ENCODE measurements at places on chromosomes 6 and 20.

GRCh38 chr6:41167173-41167963 lies 4.5 kb upstream of the TREM2 start:
- no peak for DNase-seq

- DNase-seq = peak; percentile 44
Measured at GRCh38 chr6:75204217-75204958, 1.5 kb downstream of the COL12A1 start.

GRCh38 chr20:52340036-52340634 lies 148.6 kb upstream of the ZFP64 start:
- DNase-seq = no peak

GRCh38 chr6:106872049-106872448 lies 102.5 kb downstream of the CD24 start:
- no peak for DNase-seq

GRCh38 chr6:149169761-149170511 lies 147.6 kb upstream of the TAB2 start:
- DNase-seq = no peak

DNA sequence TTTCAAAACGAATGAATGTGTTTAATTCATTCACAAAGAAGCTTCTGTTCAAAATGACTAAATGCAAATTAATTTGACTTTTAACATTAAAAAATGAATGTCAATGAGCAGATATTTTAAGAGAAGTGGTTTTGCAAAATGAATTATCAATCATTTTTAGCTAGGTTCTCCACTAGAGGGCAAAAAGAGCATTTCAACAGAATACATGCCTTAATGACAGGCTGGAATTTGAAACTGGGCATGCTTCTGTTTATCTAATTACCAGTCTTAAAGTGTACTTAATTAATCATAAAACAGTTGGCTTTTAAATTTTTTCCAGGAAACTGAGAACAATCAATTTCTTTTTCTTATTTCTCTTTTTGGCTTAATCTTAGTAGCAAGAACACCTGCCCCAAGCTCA lies 63.8 kb upstream of the TINAG start:
- no peak for DNase-seq

DNA sequence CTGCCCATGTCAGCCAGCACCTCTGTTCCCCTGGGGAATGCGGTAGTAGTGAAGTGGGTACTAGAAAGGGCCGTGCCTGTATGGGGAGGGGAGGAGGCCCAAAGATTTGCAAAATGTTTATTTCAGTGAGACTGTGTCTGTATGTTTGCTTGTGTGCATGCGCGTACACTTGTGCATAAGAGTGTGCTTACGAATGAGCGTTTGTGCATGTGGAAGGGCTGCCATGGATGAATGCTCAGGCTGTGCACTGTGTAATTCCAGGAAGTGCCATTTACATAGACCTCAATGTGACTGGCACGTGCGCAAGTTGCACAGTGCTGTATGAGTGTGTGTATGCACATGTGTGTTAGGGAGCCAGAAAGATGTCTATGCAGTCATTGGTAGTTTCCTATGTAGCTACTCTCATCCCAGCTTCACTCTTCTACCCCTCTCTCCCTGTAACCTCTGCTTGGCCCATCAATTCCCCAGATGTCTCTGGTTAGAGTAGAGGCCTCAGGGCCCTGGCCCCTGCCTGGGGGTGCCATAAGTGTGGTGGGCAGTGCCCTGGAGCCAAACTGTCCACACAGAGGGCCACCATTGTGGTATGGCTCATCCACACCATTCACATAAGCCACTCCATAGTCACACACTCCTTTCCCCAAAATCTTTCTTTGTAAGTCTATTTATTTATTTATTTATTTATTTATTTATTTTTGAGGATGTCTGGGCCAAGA lies 26.8 kb upstream of the SLC22A7 start:
- DNase-seq = no peak

DNA sequence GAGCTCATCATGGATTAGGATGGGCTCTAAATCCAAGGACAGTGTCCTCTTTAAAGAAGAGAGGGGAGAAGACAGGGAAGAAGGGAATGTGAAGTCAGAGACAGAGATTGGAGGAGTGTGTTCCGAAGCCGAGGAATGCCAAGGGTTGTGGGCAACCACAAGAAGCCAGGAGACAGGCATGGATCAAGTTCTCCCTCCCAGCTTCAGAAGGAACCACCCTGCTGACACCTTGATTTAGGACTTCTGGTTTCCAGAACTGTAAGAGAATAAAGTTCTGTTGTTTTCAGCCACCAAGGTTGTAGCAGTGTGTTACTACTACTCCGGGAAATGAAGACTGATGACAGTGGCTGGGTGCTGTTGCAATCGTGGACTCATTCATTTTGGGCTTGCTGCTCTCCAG lies 120.1 kb downstream of the RPS12 start:
- no peak for DNase-seq

GRCh38 chr6:134870677-134871498 lies 79.0 kb downstream of the ALDH8A1 start:
- DNase-seq = no peak

- no peak for DNase-seq
Measured at GRCh38 chr6:146543211-146543939, at the start of gene RAB32. RAB32 (plus strand) TSS chr6:146543833; CDS start chr6:146543872, 39 bp downstream.

- DNase-seq = no peak
Measured at GRCh38 chr6:56536536-56536935, 106.2 kb downstream of the DST start.

DNA sequence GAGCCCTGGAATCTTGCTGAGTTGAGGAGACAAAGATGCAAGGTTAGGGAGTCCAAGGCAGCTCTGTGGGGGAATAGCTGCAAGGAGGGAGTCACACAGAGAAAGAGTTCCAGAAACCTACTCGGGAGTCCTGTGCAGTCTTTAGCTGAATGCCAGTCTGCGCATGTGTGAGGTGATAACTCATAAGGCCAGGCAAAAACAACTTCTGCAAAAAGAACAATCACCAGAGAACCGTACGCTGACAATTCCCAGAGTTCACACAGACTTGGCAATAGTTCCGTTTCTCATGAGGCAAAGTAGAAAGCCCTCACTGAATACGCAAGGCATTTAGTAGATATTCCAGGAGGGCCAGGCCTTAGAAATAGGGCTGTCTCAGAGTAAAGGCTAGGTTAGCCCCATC lies 135.2 kb upstream of the TAB2 start:
- no peak for DNase-seq

GRCh38 chr6:15358579-15359327 lies 112.9 kb downstream of the JARID2 start:
- no peak for DNase-seq

DNA sequence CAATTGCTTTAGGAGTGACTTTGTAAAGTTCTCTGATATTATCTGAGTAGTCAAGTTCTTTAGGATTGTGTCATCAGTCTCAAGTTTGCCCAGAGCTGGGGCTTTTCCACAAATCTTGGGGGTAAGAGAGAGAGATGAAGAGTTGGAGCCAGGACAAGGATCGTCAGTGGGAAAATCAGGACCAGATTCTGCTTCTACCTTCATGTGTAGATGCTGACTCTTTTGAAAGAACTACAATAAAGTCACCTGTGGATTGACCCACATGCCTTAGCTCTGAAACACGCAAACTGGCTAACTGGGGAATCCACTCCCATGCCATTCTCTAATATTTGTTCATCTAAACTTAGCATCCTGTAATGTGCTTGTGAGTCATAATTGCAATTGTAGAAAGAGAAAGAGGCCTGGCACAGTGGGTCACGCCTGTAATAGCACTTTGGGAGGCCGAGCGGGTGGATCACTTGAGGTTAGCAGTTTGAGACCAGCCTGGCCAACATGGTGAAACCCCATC lies 15.6 kb upstream of the BICRAL start:
- no peak for DNase-seq
